ENCODE measurements at places on chromosomes 12 and 14. TPM values are rescaled to one million over a fixed set of nuclear protein-coding genes. Genes with fewer than 3 reads are reported as not detected.

The SALL2 gene
- 4.6 TPM for total RNA-seq

The GPR162 gene
- 13.7 TPM for total RNA-seq

The KRT6C gene
- total RNA-seq, result not detected

The CDH24 gene
- total RNA-seq, result 20.2 TPM

The KICS2 gene
- 3.2 TPM for total RNA-seq

The DRAM1 gene
- 42.4 TPM for total RNA-seq

The IGFBP6 gene
- 11.6 TPM for total RNA-seq

The NOVA1 gene
- 3.3 TPM for total RNA-seq

The OR4E1 gene
- total RNA-seq, result not detected

The NID2 gene
- total RNA-seq, result 56.7 TPM

The TSPAN19 gene
- not detected for total RNA-seq

The KSR2 gene
- 5.2 TPM for total RNA-seq

The GDF3 gene
- total RNA-seq, result 4.1 TPM

The ASCL1 gene
- not detected for total RNA-seq

The RAB35 gene
- total RNA-seq, result 82.8 TPM

The COPS7A gene
- total RNA-seq, result 41.1 TPM

The SSPN gene
- 0.65 TPM for total RNA-seq

Data from endothelial cell of umbilical vein (primary cell).